ENCODE measurements at places on chromosomes 4 and X.

- DNase-seq: no peak
Observed at GRCh38 chrX:63929608-63930007, 144.6 kb upstream of the ARHGEF9 start.

DNA sequence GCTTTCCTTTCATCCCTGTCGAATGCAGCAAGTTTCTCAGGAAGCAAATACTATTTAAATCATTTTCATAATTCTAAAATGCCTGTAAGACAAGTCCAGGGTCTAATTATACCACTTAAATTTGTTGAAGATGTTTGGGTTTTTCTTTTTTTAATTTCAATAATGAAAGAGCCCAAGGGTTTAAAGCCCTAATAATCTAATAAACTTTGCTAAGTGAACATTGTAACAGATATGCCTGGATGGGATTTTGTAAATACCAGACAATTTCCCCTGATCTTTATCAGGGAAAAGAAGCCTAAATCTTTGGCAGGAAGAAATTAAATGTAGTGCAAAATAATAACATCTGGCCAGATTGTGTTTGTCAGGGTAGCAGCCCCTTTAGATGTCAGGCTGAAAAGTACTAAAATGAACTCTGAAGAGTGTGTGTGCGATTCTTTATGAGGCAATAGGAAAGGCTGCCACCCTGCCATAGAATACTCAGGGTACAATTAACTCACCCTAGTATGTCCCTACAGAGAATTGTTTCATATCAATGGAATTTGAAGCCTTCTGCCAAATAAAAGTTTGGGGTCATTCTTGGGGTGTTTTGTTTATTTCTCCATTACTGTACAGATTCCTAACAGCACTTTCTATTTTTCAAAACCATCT is 45.6 kb downstream of the GPC3 start:
- DNase-seq: no peak

- peak; percentile 93 for DNase-seq
Observed at GRCh38 chr4:74632634-74633033, 161.7 kb downstream of the BTC start.

- DNase-seq: peak; percentile 9
Observed at GRCh38 chrX:105658136-105658535, 164.2 kb upstream of the NRK start.

DNA sequence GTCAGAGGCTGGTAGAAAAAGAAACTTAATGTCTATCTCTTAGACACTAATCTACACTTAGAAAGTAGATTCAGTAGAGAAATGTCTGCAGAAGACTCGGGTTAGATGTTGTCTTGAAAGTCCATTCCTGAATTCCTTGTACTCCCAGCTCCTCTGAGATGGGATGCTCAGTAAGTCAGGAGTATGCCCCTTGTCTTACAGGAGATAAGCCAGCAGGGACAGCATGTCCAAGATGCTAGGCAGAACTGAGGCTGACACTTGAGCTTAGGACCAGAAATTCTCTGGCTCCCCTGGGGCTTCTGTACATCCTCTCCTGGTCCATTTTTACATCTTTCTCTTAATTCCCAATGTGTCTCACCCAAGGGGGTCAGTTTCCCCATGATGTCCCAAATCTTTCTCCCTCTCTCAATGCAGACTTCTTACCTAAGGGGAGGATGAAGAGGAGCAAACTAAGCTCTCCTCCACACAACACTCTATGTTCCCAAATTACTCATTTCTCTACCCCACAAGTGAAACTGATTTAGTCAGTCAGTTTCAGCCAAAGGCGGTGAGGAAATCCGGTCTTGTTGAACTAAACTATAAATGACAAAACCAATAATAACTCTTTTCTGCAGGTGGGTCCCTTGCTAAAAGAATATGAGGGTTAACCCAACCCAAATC is 558.2 kb upstream of the DIPK2B start:
- DNase-seq: peak; percentile 31

DNA sequence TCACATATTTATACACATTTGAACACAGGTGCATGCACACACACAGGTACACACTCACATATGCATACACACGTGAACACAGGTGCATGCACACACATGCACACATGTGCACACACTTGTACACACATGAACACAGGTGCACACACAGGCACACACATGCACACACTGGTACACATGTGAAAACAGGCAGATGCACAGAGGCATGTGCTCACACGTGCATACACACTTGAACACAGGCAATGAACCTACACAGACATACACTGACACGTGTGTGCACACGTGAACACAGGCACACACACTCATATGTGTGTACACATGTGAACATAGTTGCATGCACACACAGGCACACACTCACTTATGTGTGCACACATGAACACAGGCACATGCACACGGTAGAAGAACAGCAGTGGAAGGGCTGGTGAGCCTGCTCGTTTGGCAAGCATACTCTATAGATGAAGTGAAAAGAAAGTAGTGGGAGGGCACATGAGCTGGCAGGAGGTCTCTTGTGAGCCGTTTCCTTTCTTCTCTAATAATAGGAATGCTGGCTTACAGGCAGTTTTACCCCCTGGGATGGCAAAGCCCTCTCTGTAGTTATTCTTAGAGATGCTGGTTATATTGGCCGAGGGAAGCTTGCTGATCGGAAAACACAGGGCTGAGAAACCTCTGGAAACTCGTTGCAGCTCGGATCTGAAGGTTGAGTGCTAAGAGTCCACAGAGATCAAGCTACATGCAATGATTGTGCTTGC is 279.6 kb upstream of the CLNK start:
- peak; percentile 46 for DNase-seq

- peak; percentile 93 for DNase-seq
Observed at GRCh38 chrX:72131317-72132294, at the start of gene RTL5. RTL5 (minus strand) TSS chrX:72131915.

DNA sequence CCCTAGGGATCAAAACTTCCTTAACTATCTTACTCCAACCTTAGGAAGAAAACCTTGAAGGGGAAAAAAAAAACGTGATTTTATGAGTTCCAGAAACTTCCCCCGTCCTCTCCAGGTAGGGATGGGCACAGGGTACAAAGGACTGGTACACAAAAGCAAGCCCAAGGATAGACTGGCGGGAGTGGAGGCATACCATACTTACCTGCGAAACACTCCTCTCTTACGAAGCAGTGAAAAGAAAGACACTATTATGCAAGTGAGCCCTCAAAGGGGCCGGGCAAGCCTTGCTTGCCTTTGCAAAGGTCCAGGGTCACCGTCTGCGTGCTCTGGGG is 651 bp downstream of the TSPAN6 start:
- DNase-seq: peak; percentile 26

GRCh38 chr4:109406337-109406931 is 27.2 kb upstream of the SEC24B start:
- DNase-seq: peak; percentile 83

DNA sequence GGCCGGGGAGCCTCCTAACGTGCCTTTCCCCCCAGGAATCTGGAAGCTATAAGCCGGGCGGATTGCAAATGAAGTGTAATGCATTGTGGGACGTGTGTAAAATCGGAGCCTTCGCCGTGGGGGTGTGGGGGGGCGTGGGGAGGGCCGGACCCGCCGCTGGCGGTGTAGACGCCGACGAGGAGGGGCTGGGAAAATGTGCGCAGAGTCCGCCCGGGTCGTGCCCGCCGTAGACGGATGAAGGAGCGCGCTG is 1.3 kb downstream of the STOX2 start:
- DNase-seq: no peak

DNA sequence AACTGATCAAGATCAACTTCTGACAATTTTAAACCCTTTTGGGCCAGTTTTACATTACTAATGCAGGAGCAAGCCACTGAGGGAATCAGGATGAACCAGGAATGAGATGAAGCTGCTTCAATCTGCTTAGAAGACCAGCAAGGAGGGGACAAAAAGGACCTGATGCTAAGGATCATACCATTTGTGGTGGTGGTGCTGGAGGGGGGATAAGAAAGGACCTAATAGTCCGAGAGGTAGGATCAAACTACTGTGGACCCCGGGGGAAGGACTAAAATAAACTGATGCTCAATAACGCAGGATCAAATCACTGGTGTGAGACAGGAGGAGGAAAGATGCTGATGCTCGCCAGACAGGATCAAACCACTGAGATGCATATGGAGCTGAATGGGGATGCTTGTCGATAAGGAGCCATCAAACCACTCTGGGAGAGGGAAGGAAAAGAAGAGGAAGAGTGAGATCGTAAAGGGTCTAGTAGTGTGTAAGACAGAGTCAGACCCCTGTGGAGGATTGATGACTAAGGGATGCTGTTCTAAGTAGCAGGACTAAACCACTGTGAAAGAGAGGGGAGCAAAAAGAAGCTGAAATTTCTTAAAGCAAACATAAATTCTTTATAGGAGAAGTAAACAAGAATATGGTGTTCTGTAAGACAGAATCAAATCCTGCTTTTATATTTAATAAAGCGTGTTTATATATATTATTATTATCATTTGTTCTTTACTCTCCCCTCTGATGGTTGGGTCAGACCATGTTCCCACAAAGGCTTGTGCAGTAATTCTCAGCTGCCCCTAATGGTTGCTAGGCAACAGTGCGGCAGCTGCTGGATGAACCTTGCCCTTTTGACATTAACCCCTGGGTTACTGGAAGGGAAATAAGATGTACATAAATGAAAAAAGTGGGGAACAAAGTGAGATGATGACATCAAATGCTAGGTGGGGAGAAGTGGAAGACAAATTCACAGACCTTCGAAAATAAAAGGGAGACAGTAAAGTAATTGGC is 432.5 kb upstream of the FGF16 start:
- DNase-seq: no peak

DNA sequence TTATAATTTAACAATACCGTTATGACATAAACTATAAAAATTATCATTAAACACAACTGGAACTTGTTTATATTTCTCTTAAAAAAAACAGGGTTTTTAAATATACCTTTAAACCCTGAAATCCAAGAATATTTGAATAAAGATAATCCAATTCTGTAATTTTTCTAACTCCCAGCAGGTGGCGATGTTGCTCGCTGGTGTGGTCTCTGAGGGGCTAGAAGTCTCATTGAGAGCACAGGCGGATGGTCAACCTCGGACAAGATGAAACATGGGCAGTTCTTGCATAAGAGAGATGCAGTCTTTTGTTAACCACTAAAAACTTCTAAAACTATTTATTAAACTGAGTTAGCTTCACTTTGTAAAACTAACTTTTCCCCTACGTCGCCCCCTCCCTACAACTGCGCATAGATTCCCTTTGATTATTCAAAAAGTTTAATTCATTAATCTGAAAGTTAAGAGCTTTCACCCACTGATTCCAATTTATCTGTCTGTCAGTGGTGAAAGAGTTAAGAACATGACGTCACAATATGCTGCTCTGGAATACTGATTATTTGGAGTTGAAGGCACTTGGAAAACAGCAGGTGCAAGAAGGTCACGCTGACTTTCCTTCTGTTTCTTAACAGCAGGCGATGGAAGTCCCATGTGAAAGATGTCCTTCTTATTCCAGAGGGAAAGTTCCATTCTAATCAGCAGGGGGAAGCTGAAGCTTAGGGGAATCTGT is 29.5 kb downstream of the DMP1 start:
- peak; percentile 71 for DNase-seq

GRCh38 chr4:46442963-46443362 is 53.0 kb upstream of the GABRA2 start:
- DNase-seq: peak; percentile 0

GRCh38 chrX:123731987-123732669 is 724 bp downstream of the THOC2 start:
- peak; percentile 34 for DNase-seq

Data from astrocyte of the hippocampus (primary cell).